ENCODE measurements at places on chromosomes 11 and 22.

- DNase-seq, result no peak
Measured at GRCh38 chr22:41793871-41794270, 6.6 kb upstream of the CCDC134 start.

- no peak for DNase-seq
Measured at GRCh38 chr11:100093698-100094097, 593.4 kb upstream of the ARHGAP42 start.

- DNase-seq, result no peak
Measured at GRCh38 chr11:73167363-73167954, 25.3 kb upstream of the FCHSD2 start.

DNA sequence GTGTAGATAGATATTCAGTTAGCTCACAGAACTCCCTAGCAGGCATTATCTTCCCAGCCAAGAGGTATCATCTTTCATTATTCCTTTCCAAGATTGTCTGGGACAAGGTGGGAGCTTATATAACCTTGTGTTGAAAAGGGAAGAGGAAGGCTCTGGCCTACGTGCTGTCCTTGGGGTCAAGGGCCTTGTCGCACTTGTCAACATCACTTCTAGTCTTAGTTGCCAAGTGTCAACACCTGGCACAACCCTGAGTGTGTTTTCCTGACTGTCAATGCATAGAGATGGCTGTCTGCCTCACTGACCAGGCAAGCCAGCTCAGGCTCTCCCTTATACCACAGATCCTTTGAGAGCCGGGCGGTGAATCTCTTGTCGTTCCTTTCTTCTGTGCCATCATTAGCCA lies 331.9 kb downstream of the CNTN5 start:
- no peak for DNase-seq

- no peak for DNase-seq
Measured at GRCh38 chr11:113778111-113778910, 1.3 kb upstream of the CLDN25 start.

GRCh38 chr11:44997566-44997965 lies 46.9 kb upstream of the TP53I11 start:
- no peak for DNase-seq

DNA sequence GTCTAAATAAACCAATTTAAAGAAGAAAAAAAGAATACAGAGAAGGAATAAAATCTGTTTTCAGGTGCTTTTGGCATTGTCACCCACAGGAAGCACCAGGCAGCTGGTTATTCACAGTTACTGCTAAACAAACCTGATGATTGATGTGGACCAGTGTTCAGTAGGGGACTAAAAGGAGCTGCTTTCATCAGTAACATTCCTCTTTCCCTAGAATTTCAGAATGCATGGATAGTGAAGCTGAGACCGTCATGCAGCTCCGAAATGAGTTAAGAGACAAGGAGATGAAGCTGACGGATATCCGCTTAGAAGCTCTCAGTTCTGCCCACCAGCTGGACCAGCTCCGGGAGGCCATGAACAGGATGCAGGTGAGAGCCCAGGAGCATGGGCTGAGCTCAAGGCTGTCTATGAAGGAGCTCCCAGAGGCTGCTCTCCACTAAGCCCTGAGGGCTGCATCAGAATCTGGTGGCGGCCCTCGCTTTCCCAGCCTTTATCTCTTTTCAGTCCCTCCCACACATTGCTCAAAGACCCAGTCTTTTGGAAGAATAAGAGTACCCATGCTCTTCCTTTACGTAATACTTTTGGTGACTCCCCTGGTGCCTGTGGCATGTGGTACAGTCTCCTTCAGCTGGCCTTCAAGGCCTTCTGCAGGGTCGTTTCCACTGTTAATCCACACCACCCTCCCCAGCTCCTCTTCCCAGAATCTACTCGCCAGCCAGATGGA lies 69.5 kb downstream of the DBX1 start:
- DNase-seq, result no peak

- no peak for DNase-seq
Measured at GRCh38 chr11:70493089-70493474, 94.8 kb downstream of the CTTN start.

GRCh38 chr22:23277583-23278295 lies 97.4 kb downstream of the BCR start:
- no peak for DNase-seq

DNA sequence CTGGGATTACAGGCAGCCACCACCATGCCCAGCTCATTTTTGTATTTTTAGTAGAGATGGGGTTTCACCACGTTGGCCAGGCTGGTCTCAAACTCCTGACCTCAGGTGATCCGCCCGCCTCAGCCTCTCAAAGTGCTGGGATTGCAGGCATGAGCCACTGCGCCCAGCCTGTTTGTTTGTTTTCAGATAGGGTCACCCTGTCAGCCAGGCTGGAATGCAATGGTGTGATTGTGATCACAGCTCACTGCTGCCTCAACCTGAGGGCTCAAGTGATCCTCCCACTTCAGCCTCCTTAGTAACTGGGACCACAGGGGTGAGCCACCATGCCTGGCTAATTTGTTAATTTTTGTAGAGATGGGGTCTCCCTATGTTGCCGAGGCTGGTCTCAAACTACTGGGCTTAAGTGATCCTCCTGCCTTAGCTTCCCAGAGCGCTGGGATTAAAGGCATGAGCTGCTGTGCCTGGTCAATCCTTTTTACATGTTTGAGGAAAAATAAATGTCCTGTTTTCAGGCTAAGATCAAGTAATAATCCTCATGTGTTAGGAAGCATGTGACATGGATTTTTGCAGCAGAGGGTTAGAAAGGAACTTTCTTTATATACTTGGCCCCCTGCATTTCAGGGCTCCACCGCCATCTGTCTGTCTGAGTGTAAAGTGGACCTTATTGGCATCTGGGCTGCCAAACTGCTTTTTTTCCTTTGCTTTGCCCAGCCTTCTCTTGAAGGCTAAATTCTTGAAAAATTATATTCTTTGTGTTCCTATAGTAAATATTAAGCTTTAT lies 4.8 kb upstream of the SLC3A2 start:
- DNase-seq, result no peak

DNA sequence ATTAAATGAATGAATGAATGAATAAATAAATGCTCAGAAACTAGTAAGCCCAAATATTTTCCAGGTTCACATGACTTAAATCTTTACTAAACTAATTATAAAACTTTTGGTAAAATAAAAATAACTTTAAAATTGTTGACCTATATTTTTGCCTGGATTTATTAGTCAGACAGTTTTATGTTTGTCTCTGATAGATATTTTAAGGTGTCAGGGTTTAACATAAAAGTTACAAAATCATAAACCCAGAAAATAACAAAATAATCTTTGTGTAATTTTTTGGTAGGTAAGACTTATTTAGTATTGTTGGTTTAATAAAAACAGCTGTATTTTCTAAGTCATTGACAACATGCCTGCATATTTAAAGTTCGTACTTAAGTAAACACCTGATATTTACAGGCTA lies 27.4 kb upstream of the HEPHL1 start:
- no peak for DNase-seq

DNA sequence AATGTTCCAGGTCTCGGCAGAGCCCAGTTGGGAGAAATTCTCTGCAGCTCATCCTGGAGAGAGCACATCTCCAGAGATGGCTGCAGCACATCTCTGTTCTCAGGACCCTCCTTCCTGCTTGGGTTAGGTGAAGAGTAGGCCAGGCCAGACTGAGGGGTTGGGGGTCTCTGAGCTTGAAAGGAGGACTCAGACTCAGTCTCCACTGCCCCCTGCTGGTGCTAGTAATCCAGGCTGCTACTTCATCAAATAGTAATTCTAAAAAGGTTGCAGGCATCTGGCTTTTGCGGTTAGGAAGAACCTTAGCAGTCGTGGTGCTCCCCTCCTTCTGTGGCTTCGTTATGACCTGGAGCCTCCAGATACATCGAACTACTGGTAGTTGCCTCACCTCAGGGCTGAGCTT lies 9.7 kb downstream of the TUB start:
- no peak for DNase-seq

- no peak for DNase-seq
Measured at GRCh38 chr11:75539459-75540334, 14.0 kb upstream of the GDPD5 start.

DNA sequence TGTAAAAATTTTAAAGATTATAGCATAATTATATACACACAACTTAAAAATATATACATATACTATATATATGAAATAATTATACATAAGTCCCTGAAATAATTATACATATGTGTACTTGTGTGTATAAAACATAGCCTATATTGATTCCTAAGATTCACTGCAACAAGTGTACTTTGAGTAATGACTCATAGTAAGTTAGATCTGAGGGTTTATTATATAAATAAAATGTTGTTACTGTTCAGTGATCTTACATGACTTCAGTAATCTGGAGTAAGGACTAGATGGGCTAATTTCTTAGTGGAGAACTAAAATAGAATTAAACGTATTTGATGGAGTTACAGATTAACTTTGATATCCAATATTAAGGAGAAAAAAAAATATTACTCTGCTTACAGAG lies 350.5 kb downstream of the CNTN5 start:
- no peak for DNase-seq

GRCh38 chr11:132114185-132114584 lies 743.8 kb downstream of the NTM start:
- no peak for DNase-seq

GRCh38 chr11:70859180-70859579 lies 393.2 kb downstream of the SHANK2 start:
- DNase-seq, result no peak

DNA sequence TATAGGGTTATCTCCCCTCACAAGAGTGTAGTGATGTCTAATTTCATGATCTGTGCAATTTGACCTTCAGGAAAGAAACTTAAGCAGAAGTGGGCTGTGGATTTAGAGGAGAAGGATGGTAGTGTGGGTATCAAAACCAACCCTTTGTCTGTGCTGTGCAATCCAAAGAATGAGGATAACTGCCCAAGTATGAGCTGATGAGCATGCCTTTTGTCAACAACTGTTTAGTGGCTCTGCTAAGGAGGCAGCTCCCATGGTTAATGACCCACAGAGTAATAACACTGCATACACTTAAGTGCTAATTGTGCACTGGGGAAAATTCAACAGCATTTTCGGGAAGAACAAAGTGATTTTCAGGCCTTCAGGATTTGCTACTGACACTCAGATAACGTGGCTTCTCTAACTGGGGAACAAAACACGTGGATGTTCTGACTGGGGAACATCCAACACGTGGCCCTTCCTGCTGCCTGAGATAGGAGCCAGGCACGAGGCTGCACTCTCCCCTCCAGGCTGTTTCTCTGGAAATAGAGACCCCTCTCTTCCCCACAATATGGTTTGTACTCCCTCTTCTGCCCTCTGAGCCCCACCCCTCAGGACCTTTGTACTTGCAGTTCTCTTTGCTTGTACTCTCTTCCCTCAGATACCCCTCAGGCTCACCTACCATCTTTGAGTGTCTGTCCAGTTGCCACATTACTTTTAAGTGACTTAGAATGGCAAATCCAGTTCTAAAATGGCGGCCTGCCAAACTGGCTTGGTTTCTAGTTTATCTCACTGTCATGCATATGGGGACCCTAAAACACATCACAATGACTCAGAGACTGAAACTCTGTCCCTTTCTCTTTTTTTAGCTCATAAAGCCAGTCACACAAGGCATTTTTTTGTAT lies 234.9 kb upstream of the POU2AF2 start:
- DNase-seq, result no peak

DNA sequence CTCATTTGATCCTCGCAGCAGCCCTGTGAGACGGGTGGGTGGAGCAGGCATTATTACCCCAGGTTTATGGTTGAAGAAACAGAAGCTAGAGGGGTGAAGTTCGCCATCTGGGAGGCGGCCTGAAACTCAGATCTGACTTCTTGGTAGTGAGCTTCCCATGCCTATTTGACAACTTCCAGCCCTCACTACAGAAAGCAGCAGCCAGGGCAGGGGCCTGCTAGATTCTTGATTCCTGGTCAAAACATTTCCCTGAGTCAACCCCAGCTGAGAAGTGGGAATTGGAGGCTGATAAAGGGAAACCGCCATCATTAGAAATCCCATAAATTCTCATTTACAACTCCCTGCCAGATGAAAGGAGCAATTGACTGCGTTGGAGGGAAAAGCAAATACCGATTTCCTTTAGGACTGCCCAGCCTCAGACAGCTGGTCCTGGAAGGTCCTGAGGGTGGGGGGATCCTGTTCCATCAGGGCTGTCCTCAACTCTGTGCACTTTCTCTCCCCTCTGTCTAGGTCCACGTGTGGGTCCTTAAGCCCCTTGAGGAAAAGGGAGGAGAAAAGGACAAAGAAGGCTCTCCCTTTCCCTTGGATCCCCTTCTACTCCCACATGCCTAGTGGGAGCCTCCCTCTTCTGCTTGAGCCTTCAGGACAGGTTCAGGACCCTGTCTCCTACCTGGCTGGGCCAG lies 10.2 kb upstream of the NECTIN1 start:
- no peak for DNase-seq

GRCh38 chr22:38453996-38454352 lies 1.0 kb downstream of the KCNJ4 start:
- DNase-seq, result no peak

DNA sequence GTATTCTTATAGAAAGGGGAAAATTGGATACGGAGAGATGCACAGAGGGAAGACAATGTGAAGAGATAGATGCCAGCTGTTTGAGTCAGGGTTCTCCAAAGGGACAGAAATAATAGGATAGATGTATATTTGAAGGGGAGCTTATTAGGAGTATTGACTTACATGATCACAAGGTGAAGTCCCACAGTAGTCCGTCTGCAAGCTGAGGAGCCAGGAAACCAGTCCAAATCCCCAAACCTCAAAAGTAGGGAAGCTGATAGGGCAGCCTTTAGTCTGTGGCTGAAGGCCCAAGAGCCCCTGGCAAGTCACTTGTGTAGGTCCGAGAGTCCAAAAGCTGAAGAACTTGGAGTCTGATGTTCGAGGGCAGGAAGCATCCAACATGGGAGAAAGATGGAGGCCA lies 569.6 kb upstream of the LARGE1 start:
- no peak for DNase-seq

DNA sequence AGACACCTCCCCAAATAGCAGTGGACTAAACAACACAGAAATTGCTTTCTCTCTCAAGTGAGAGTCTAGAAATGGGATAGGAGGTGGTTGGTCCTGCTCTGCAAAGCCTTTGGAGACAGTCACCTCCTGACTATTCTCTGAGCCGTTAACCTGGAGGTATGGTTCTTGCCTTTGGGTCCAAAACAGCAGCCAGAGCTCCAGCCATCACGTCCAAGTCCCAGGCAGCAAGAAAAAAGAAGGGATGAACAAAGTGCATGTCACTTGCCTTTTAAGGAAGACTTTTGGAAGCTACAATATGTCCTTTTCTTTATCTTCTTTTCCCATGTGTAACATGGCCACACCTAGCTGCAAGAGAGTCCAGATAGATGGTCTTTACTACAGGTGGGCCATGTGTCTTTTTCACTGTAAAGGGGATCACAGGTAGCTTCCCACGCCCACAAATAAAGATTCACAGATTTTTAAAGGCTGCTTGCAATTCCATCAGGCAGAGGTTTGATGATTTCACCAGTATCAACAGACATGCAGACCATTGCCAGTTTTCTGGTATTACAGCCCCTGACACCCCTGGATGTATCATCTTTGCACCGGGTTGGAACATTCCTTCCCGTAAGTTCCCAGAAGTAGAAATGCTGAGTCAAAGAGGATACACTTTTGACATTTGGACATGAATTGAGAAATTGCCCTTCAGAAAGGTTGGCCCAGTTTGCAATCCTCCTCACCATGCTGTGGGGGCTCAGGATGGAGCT lies 66.0 kb downstream of the MYEOV start:
- no peak for DNase-seq
